ENCODE measurements at places on chromosomes 2 and 18.

DNA sequence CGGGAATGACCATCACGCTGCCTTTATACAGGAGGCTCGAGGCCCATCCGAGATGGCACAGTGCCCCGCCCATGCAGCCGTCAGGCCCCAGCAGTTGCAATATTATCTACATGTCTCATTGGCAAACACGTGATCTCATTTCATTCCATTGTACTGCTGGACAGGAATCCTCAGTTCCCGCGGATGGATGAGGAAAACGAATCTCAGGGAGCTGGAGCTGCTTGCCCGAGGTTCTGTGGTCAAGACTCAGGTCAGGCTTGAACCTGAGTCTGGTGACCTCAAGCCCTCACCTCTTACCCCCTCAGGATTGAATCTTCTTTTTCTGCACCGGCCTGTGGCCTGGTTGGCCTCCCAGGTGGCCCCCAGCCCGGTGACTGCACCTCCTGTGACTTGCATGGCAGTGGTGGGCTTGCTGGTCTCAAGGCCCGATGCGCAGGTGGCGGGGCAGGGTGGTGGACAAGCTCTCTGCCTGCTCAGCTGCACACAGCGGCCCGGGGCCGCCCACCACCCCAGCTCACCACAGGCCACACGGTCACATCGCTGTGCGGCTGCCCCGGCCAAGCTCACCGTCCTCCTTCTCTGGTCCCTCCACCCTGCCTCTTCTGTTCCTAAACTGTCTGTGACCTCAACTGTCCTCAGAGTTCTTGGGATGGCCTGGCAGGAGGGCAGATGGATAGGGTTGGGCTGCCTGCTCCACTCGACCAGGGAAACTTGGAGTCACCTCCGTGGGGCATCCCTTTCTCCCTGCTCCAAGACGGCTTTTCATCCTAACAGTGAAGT, 52.0 kb upstream of the HS6ST1 start:
- DNase-seq: no peak

DNA sequence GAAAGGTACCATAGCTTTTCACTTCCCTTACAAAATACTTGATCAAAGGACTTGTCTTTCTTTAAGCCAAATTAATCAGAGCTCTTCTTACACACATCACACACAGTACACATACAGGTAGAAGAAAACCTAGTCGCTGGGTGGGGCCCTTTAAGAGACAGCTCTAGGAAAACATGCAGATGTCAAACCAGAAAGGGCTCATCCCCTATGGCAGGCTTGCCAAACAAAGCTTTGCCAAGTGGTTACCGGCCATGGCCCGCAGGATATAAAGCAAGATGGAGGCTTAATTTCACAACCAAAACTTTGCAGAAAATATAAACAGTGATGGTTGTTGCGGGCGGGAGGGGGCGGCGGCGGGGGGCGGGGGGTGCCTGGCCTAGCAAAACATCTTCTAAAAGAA, 2156.0 kb upstream of the PIK3C3 start:
- no peak for DNase-seq

GRCh38 chr2:221254299-221254698, 317.8 kb downstream of the EPHA4 start:
- DNase-seq: no peak

GRCh38 chr2:222410534-222410933, 13.8 kb upstream of the SGPP2 start:
- no peak for DNase-seq

DNA sequence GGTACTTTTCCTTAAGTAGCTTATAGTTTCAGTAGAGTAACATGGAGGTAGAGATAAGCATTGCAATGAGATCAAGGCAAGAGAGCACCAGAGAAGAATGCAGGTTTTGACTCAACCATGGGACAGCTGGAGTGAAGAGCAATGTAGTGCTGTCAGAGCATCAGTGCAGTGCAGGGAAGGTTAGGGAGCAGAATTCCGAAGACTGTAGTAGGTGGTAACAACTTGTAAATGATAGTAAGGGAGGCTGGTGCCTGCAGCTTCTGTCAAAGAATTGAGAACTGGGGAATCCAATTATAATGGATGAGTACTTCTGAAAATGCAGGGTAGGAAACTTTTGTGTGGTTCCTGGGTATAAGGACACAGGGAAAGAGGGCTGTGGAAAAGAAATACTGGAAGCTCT, 183.2 kb downstream of the KCNS3 start:
- no peak for DNase-seq

- no peak for DNase-seq
Measured at GRCh38 chr18:25010623-25011374, 341.2 kb downstream of the ZNF521 start.

DNA sequence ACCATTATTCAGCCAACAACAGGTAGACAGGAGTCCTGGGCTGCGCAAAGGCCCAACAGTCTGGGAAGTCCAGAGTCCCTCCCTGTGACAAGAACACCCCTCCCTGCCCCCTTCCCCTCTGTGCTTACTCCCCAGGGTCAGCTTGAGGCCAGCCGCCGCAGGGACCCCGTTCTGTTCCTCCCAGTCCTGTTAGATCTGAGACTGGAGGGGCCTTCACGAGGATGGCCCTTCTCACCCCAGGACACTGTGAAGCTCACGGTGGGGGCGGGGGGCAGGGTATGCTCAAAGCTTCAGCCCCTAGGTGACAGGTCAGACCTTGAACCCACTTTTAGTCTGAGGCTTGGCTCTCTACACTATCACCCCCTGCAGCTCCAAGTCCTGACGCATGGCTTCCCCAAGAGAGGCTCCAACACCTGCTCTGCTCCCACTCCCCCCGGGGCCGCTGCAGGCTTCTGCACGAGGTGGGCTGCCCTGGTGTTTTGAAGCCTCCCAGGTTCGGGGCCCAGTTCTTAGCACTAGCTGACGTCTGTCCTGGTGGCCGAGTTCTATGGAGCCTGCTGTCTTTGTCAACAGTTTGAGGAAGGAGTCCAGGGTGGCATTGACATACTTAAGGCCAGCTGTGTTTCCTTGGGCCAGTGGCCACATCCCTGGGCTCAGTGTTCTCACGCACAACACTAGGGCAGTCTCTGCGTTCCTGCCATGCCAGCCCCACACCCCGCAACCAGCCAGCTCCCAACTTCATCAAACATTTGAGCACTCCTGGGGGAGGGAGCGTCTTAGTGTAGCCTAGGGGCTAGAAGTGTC, 37.2 kb upstream of the HPCAL1 start:
- no peak for DNase-seq

- DNase-seq: no peak
Measured at GRCh38 chr2:84815146-84815545, 65.7 kb downstream of the TRABD2A start.

GRCh38 chr2:232549655-232550353, 553 bp downstream of the TIGD1 start:
- no peak for DNase-seq

GRCh38 chr2:86352727-86353221, 15.3 kb upstream of the REEP1 start:
- DNase-seq: no peak

GRCh38 chr2:16760426-16760825, 94.8 kb upstream of the CYRIA start:
- DNase-seq: no peak

DNA sequence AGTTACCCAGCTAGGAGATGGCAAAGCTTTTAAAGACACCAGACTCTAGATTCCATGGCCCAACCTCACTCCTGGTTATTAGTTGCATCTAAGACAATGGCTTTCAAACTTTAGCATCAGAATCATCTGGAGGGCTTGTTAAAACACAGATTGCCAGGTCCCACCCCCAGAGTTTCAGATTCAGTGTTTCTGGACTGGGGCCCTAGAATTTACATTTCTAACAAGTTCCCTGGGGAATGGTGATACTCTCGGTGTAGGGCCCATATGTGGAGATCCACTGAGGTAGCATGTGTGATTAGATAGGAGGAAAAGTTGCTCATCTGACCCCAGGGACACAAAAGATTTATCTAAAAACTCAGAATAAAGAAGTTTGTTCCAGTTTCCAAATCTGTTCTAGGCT, 14.5 kb upstream of the TTR start:
- DNase-seq: no peak

DNA sequence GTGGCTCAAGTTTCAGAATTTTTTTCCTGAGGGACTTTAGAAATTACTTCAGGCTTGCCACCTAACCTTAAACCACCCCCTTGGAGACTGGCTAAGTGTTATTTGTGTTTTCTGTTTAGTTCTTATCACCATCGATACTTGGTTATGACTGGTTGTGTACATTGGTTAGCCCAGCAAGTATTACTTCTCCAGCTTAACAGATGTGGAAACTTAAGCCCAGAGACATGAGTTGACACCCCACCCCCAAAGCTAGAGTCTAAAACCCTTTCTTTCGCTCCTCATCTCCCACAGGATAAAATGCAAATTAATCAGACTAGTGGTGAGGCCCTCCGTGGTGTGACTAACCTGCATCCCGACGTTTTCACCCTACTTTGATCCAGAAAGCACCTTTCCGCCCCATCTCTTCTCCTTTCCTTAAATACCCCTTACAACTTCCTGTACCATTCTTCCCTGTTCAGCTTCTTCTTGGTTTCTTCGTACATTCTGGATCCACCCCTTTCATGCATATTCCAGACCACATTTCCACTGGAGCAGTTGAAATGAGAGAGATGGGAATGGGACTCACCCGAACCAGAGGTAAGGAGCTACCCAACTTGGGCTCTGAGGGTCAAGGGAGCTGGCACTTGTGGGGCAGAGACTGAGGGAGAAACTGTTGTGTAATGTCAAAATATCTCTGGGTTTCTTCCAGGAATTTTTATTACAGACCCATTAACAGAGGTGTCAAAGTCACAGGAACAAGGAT, 819 bp upstream of the MAP3K2 start:
- DNase-seq: peak; percentile 34

DNA sequence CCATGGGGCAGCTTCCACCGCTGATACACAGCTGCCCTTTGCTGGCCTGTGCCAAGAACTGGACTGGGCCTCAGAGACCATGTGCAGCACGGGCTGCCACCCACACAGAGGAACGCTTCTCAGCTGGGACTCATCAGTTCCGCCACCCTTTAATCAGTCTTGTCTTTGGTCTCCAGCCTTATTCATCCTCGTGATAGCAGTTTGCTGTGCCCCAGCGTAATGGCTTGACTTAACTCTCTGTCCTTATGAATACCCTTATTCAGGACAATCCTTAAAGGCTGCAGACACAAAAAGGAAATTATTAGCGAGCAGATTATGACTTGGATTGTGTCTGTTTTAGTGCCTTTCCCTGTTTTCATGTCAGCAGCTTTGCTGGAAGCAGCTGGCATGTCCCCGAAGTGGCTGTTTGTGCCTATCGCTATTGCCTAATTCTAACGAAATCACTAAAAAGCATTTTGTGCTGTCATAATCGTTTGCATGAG, 108.9 kb upstream of the DAPL1 start:
- DNase-seq: no peak

DNA sequence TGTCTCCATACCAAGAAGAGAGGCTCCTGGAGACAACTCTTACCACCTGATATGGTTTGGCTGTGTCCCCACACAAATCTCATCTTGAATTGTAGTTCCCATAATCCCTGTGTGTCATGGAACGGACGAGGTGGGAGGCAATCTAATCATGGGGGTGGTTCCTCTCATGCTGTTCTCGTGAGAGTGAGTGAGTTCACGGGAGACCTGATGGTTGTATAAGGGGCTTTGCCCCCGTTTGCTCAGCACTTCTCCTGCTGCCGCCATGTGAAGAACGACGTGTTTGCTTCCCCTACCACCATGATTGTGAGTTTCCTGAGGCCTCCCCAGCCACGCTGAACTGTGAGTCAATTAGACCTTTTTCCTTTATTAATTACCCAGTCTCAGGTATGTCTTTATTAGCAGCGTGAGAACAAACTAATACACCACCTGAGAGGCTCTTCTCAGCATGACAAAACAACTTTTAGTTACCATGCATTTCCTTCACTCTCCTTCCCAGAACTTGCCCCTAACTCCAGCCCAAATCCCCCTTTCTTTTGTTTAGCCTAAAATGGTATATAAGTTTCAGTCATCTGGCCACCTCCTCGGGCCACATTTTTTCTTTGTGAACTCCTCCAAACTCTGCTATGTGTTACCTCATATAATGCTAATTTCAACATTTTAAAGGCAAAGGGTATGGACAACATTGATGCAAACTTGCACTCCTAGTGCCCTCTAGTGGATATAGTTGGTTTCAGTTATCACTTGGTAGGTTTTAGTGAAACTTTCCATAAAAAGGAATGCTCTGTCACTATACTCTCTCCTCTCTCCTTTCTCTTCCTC, 58.6 kb upstream of the SLC25A52 start:
- DNase-seq: peak; percentile 27

DNA sequence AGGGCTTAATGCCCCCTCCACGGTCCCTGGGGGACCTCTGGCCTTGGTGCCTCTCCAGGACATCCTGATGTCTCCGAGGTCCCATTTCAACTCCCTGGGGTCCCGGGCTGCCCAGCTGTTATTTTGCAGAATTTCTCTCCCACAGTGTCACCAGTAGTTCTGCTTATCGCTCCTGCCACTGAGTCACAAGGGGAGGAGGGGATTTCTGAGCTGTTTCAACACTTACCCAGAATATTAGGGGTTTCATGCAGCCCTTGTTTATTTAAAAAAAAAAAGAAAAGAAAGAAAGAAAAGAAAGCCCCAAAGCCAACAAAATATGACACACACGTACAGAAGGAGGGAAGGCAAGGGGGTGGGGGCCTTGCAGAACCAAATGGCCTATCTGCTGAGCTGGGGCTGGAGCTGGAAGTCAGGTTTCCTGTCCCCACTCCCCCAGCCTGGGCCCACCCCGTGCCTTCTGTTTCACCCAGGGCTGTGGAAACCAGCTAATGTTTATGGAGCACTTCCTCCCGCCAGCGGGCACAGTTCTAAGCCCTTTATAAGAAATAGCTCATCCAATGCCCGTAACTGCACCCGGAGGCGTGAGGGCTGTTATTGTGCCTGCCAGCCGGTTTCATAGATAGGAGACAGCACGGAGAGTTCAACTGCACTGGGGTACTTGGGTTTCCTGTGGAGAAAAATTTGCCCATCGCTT, 8.4 kb upstream of the ARID5A start:
- DNase-seq: no peak

- no peak for DNase-seq
Measured at GRCh38 chr18:63368611-63369010, 1.6 kb upstream of the KDSR start.

- DNase-seq: no peak
Measured at GRCh38 chr2:180944372-180944771, 36.0 kb upstream of the UBE2E3 start.

DNA sequence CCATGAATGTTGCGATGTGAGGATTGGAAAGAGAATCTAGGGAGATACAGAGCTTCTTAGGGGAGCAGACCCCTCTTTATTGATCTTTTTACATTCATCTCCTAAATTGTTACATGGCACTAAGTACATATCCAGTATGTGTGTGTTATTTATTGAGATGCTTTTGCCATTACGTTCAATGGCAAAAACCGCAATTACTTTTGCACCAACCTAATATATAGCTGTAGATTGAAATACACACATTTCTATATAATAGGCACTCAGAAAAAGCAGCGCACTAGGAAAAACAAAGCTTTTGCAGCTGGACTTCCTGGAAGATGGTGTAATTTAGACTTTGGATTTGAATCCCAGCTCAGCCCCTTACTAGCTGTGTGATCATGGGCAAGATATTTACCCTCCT, 849.4 kb downstream of the SLC4A3 start:
- DNase-seq: no peak

GRCh38 chr18:7452331-7452730, 114.8 kb upstream of the PTPRM start:
- DNase-seq: peak; percentile 8

Data from RCC 7860 (cell line).